ENCODE measurements at places on chromosomes 5 and 9.

DNA sequence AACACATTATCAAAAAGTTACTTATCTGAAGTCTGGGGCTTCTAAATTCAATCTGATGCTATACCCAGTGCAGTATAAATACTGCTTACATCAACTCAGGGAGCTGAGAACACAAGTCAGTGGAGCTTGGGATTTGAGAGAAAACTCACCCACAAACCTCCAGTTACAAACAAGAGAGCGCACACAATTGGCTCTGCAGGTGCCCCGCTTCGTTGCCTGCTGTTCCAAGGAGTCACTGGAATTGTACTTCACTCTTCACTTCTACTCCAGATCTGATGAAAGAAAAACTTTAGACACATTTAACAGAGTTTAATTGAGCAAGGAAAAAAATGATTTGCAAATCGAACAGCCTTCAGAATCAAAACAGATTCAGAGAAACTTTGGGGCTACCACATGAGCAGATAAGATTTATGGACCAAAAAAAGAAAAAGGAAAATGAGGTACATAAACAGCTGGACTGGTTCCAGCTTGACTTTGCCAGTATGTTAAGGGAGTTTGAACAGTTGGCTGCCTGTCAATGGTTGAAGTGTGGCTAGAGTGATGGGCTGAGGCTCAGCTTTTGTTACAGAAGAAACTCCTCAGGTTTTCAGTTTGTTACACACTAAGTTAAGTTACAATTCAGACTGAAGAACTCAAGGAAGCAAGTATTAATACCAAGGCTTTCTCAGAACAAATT lies 156.6 kb downstream of the AOPEP start:
- no peak for DNase-seq

GRCh38 chr5:85205430-85205829 lies 820.8 kb upstream of the EDIL3 start:
- no peak for DNase-seq

DNA sequence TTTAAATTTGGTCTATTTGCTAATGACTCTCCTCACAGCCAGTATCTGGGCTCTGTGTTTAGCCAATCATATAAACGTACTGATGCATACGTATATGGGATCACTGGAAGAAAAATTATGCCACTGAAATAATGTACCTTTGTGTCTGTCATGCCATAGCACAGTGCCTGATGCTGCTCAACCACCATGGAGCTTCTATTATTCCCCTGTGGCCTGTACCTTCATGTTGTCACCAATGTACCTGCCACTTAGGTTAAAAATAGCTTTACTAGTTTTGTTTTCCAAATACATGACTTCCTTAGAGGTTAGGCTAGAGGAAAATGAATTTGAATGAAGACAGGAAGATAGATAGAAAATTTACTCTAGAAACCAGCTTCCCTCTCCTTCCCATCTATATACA lies 34.6 kb downstream of the HACD4 start:
- DNase-seq = no peak

DNA sequence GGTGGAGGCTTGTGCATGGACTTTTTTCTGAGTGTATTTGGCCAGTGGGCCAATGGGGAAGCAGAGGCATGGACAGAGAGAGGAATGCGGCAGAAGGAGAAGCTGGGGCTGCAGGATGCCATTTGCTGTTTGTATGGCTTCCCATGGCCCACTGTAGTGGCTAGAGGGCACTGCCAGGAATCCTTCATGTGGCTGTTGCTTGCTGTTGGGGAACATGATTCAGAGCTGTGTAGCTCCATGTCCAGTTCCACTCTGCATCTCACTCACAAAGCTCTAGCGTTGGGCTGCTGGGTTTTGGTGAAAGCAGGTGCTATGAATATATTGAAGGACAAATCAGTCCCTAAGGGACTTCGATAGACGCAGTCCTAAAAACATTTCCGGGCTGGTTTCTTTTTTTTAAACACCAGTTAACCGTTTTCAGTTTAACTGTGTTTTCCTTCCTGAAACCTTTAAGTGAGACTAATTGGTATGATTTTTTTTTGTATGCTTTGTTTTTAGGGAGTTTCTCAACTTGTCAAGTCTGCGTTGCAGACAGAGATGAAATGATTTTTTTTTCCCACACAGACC lies 51.3 kb downstream of the SLC22A5 start:
- no peak for DNase-seq

DNA sequence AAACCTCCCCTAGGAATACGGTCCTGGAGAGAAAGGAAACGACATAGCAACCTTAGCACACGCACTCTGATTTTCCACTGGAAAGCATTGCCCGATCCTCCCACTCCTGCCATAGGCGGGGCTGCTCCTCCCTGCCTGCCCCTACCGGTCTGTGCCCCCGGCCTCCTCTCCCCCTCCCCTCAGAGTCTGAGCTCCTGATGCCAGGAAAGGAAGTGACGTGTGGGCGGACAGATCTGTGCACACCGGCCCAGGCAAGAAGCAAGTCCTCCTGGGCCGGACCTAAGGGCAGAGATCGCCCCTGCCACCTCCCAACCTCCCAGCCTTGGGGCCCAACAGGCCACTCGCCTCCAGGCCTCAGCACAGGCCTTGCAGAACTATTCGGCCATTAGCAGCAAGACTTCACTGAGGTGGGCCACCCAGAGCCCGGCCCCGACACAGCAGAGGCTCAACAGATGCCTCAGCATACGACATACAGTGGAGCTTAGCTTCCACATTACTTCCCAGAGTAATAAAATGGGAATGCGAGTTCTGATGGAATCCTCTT lies 7.2 kb downstream of the NINJ1 start:
- DNase-seq = no peak

DNA sequence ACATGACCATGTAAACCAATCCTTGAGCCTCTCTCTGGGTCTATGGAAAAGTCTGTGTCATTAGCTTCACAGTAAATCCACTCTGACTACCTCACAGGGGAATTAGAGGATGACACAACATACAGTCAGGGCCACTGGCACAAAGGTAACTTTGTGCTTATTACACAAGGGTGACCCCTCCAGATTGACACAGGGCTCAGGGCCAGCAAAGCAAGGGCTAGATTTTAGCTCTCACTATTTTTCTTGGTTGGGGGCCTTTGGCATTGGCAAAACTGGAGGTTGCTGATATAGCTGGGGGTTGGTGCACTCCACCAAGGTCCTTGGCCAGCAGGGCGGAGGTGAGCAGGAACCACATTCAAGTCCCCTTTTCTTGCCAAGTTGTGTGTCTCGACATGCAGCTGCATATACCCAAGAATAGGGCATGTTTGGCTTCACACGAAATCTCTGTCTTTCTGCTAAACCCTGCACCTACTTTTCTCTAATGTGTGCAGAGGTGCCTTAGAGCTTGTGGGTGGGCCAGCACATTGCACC lies 15.2 kb upstream of the OSMR start:
- no peak for DNase-seq

GRCh38 chr9:90188656-90189055 lies 454.0 kb downstream of the DIRAS2 start:
- DNase-seq = no peak

DNA sequence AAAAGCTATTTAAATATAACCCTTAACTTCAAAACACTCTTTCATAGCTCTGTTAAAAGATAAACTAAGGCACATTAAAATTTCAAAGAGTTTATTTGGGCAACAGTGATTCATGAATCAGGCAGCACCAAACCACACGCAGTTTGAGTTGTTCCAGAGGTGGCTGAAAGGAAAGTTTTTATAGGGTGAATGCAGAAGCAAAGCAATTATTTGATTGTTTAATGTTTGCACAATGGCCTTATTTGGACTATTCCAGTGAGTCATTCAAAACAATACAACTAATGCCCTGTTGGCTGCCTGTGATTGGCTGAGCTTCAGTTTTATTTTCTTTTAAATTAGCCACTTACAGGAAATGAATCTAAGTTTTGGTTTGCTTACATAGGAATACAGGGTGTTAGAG lies 125.3 kb downstream of the CEP120 start:
- no peak for DNase-seq

DNA sequence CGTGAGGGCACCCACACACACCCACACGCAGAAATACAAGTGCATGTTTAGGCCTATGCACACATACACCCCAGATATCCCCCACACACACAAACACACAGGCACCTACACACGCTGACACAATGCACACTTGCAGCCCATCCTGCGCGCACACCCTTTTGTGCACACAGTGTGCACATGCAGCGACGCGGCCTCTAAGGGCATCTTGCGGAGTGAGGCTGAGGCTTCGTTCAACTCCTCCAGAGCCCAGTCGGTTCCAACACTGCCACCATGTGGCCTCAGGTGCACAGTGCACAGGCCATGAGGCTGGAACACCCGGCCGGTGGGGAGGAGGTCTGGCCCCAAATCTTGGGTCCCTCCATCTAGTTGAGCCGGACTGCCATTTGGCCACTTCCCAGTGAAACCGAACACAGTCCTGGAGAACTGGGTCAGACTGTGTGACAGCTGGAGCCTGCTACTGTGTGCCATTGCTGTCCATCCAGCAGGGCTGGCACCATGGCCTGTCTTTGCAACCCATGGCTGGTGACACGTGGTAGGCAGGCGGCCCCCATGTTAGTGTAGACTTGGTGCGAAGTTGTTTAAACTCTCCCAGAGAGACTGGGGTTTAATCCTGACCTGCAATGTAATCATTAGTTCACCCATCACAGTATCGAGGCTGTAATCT lies 97.7 kb upstream of the MVB12B start:
- peak; percentile 64 for DNase-seq

GRCh38 chr9:18799428-18799827 lies 233.6 kb downstream of the SAXO1 start:
- DNase-seq = no peak

DNA sequence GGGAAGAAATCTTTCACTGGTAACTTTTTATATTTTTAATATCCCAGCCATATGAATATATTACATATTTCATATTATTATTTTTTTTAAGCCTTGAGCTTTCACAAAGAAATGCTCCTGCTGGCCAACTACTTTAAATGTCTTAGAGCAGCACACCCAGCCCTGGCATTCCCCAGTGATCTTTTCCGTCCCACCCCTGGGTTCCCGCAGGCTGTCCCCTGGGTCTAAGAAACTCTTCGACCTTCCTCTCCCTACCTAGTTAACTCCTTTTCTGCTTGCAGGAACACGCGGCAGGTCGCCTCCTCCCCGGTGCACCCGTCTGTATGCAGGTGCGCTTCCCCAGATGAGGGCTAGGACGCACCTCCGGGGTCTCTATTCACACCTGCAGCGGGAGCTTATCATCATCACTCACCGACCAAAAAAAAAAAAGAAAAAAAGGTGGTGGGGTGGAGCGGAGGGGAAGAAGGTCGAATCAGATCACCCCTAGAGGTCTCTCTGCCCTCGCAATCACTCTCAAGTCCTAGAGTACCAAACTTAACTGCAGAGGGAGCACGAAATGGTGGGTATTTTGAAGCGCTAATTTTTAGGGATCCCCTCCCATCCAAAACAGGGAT lies 696 bp downstream of the ZFP62 start:
- DNase-seq = peak; percentile 17

GRCh38 chr9:114484854-114485443 lies 20.3 kb downstream of the WHRN start:
- no peak for DNase-seq

DNA sequence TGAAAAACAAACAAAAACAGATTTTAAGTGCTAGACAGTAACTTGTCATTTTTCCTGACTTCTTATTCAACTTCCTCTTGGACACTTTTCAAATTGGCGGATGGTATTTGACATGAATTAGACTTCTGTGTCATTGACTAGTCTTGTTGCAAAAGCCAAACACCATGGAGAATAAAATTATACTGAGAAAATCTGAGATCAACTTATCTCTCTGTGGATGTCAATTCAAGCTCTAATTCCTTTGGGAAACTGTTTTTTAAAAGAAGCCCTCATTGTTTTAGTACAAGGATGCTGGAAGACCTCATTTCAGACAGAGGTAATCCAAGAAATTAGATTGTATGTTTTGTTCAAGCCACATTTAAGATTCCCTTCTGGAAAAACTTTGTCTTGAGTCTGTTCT lies 831.0 kb downstream of the SEMA5A start:
- DNase-seq = no peak

GRCh38 chr5:169648725-169649310 lies 11.7 kb downstream of the DOCK2 start:
- no peak for DNase-seq

GRCh38 chr9:134063571-134064450 lies 4.0 kb downstream of the BRD3 start:
- DNase-seq = no peak

GRCh38 chr9:95436416-95436815 lies 80.4 kb downstream of the PTCH1 start:
- DNase-seq = no peak

DNA sequence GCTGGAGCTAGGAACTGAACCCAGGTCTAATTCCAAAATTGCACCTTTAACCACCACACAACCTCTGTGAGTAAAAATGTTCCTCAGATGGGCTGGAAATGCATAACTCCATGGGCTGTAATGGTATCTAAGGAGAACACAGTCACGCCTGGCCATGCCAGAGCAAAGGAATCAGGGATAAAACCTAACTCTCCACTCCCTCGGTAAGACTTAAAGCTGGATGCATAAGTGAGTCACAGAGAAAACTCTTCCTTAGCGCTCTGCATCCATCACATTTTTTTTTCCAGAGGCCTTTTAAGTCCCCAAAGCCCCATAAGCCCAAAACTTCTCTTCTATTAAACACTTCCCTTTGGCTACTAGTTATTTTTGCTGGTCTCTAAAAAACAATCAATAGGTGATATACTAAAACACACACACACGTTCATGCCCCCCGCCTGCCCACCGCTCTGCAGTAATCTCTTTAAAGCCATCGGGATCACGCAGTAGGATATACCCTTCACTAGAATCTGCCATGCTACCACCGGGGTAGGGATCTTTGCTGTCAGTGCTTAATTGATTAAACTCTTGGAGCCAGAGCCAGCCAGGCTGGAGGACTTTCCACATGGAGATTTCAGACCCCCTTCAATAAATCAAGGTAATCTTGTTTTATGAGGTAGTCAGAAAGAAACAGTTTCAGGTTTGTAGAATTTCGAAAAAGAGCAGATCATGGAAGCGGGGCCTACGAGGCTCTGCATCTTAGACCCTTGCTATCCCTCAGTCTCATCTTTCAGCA lies 212.9 kb downstream of the MAPKAP1 start:
- DNase-seq = no peak

- DNase-seq = no peak
Observed at GRCh38 chr5:148620696-148621095, 33.6 kb downstream of the HTR4 start.

DNA sequence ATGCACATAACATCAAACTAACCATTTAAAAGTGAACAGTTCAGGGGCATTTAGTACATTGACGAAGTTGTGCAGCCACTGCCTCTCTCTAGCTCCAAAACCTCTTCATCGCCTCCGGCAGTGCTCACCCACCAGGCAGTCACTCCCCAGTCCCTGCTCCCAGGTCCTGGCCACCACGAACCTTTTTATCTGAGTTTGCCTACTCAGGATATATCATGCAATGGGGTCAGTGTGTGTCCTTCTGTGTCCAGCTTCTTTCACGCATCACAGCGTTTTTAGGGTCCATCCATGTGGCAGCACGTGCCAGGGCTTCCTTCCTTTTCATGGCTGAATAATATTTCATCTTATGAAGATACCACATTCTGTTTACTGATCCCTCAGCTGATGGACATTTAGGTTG lies 4.6 kb downstream of the AHRR start:
- no peak for DNase-seq

- DNase-seq = no peak
Observed at GRCh38 chr9:126877418-126877817, 17.0 kb downstream of the ZBTB34 start.

Measured in stimulated activated CD4-positive, alpha-beta T cell treated with anti-CD3 and anti-CD28 coated beads, Interleukin-12 subunit alpha, Interleukin-12 subunit beta, amount 100 ng/mL, for 24 hours (primary cell).